ENCODE measurements at places on chromosomes 6 and 20. TPM values are rescaled to one million over a fixed set of nuclear protein-coding genes. Genes with fewer than 3 reads are reported as not detected.

Gene ADIG
- total RNA-seq, result not detected

Gene RSPH4A
- total RNA-seq, result 0.19 TPM

Gene ENPP4
- 6.9 TPM for total RNA-seq

Gene PSORS1C1
- total RNA-seq, result 21.4 TPM

Gene TSPO2
- not detected for total RNA-seq

Gene LY6G6C
- 189 TPM for total RNA-seq

Gene JPH2
- total RNA-seq, result 10.9 TPM

Gene GNAS-AS1
- not detected for total RNA-seq

Gene RBM24
- total RNA-seq, result not detected

Gene SNX14
- 61.3 TPM for total RNA-seq

Gene LRRC73
- total RNA-seq, result 0.44 TPM

Gene CCDC170
- not detected for total RNA-seq

Gene DEFB128
- not detected for total RNA-seq

Gene OR2B2
- not detected for total RNA-seq

Gene C20orf144
- total RNA-seq, result not detected

Gene SLC22A23
- 43.0 TPM for total RNA-seq
